ENCODE measurements at places on chromosomes 2 and 18.

GRCh38 chr18:77035380-77036187 is 97.0 kb downstream of the MBP start:
- DNase-seq, result no peak

- no peak for DNase-seq
These were observed at the start of gene MYO3B for GRCh38 chr2:170177950-170178781. Gene MYO3B (plus strand): TSS chr2:170178147. CDS start chr2:170178288, 141 bp downstream.

DNA sequence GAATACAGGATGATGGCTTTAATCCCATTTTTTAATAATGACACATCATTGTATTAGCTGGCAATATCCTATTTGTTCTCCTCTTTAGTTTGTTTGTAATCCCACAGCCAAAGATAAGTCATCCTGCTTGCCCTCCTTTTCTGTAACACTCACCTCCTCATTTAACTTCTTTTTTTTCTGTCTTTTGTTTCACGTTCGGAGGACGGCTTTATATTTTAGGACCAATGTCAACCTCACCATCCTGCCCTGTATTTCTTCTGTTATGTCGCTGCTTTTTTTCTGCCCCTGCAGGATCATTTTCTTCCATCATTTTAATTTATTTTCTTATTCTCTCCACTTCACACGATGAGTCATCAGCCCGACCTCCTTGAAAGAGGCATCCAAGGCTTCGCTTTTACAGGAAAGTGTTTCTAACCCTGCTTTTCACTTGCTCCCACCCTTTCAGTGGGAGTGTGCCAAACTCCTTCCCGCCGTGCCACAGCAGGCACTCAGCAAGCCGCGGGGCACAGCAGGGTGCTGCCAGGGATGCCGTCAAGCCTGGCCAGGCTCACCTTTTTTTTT is 11.4 kb downstream of the RAB31 start:
- DNase-seq, result no peak

- DNase-seq, result no peak
These were observed 94.4 kb upstream of the XPO1 start for GRCh38 chr2:61632276-61633169.

DNA sequence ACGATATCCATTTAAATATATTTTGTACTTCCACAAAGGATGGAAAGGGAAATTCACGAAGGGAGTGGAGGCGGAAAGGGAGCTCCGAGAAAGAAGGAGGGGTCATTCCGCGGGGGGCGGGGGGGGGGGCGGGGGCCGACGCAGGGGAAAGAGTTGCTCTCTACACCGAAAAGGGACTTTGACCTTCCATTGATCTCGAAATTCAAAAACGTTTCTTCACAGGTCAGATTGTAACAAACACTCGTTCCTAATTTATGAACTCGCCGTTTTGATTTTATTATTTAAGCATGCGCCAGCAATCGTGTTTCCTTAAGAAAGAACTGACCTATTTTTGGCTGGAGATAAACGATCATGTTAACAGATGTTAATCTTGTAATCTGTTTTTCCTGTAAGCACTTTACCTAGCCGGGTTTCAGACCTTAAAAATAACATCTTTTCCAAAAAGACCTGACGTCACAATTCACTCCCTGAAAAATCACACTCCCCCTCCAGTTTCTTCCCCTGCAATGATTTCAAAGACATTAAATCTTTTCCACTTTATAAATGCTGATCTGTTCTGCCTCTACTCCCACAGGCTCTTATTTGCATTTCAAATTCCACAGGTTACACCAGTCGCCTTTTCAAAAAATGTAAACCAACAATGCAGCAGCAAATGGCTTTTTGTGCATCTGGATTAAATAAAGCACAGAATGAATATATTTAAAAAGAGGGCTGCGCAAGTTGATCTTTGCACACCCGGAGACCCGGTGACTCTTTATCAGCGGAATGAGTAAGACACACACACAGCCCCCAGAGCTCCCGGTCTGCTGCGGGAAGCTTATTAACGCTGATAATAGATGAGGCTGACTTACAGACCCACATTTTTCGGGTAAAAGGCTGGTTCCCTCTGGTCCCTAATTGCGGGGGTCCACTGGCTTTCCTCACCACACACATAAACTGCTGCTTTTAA is 1.6 kb downstream of the ZNF516 start:
- DNase-seq, result peak; percentile 79

GRCh38 chr2:205079173-205079572 is 533.9 kb downstream of the PARD3B start:
- no peak for DNase-seq

DNA sequence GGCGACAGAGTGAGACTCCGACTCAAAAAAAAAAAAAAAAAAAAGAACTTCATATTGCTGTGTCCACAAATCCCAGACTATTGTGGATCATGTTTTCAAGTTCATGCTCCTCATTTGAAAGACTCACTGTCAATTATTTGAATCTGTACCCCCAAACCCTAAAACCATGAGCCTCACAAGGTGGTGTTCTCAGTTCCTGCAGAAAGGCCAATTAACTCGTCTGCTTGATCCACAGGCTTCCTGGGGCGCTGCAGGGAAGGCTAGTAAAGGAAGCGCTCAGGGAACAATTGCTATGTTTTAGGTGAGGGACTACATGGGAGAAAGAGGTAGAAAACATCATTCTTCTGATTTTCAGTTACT is 396.8 kb upstream of the NETO1 start:
- no peak for DNase-seq

- no peak for DNase-seq
These were observed 5.1 kb downstream of the B4GALT6 start for GRCh38 chr18:31679133-31679742.

- DNase-seq, result no peak
These were observed 75.2 kb downstream of the TMEFF2 start for GRCh38 chr2:192119536-192119935.

DNA sequence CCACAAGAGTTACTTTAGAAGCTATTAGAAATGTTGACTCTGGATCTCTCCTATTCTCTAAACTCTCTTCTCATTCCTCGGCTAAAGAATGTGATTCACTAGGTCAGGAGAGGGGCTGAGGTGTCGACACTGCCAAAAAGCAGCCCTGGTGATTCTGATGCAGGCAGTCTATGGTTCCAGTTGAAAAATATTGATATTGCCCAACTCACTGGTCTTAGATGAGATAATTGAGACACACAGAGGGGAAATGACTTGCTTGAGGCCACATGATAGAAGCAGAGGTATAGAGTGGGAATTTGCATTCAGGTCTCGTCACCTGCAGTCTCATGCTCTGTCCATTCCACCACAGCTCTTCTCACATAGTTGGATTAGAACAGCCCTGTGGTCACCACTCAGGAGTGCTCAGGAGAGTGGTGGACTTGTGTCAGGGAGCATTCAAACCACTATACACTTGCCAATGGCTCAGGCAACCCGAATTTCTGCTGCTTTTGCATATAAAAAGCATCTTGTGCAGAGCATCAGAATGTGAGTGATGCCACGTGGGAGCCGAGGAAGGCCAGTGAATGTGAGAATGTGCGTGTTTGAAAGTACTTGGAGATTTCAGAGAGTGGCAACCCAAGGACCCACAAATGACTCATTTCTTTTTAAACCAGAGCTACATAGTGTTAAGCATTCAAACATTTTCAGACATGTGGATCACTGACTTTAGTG is 65.1 kb upstream of the CTLA4 start:
- DNase-seq, result no peak

- no peak for DNase-seq
These were observed 27.6 kb upstream of the SOCS6 start for GRCh38 chr18:70261141-70261788.

- peak; percentile 51 for DNase-seq
These were observed 1.6 kb downstream of the CDH2 start for GRCh38 chr18:28175150-28175929.

DNA sequence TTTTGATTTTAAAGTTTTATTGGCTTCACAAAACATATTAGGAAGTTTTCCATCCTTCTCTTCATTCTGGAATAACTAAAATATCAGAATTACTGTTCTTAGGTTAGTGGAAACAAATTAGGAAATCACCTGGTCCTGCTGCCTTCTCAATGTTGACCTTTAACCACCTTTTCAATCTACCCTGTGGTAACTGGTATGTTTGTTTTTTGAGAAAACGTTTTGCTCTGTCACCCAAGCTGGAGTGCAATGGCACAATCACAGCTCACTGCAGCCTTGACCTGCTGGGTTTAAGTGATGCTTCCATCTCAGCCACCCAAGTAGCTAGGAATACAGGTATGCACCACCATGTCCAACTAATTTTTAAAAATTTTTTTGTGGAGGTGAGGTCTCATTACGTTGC is 28.4 kb downstream of the ACYP2 start:
- DNase-seq, result no peak

DNA sequence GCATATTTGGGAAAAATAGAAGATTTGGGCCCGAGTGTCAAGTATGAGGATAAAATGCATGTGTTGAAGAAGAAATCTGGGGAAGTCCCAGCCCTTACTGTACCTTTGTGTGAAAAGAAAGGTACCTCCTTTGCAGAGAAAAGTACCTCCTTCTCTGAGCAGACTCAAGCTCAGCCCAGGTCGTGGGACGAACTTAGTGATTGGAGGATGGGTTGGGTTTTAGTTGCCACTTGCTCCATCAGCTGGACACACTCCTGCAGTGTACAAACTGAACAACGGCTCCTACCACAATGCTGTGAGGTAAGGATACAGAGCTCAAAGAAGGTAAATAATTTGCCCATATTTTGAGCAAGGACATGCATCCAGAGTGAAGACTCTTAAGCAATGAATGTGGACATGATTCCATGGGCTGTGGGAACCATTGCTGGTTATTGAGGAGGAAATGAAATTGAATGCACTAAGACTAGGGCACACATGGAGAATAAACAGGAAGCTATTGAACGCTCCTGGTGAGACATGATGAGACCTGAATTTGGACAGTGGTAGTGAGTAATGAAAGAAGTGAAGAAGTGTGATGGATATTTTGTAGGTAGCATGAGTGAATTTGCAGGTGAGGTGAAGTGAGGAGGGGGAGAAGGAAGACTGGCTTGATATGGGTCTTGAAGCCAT is 49.8 kb upstream of the IL1RL1 start:
- DNase-seq, result no peak

DNA sequence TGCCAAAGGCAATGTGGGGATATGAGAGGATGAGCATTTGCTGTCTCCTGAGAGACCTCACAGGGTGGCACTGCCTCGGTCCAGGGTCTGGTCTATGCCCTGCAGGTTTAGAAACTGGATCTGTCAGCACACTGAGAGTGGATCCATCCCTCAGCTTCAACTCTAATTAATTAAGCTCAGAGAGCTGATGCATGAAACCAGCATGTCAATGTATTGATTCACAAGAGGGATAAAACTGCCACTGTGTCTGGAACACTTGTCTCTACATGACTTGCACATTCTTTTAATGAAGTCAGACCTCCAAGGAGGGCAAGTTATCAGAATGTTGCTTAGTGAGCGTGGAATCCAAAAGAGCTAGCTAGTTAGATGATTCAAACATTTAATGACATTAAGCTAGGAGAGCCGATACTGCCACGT is 22.5 kb upstream of the POLE4 start:
- no peak for DNase-seq

DNA sequence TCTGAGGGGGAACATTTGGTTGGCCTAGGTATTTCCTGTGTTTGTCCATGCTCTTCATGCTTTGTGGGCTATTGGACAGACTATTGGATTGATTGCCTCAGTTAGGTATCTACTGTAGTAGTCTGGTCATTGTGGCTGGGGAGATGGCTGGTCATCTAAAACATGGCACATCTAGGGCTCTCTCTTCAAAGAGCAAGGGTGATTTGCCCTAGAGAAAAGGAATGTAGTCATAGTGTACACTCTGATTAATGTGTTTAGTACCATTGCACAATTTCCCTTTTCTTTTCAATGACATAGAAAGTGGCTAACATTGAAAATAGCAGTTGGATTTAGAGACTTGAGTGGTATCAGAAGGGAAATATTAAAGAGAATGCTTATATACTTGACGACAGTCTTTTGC is 114.3 kb downstream of the LCLAT1 start:
- DNase-seq, result no peak

DNA sequence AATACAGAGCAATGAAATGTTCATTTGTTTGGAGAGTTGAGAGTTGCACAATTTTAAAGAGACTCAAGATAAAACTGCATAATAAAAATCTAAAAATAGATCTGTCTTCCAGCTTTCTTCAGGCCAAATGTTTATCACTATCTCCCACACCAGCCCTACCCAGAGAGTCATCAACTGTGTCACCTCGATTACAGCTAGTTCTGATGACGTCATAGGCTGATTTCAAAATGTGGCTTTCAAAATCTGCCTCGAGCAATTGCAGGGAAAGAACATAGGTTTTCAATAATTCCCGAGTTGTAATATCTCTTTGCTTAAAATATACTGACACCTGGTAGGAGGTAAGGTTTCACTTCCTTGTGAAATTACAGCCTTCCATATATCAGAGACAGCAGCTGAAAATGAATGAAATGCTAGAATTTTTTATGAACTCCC is 677.6 kb upstream of the ID2 start:
- no peak for DNase-seq

DNA sequence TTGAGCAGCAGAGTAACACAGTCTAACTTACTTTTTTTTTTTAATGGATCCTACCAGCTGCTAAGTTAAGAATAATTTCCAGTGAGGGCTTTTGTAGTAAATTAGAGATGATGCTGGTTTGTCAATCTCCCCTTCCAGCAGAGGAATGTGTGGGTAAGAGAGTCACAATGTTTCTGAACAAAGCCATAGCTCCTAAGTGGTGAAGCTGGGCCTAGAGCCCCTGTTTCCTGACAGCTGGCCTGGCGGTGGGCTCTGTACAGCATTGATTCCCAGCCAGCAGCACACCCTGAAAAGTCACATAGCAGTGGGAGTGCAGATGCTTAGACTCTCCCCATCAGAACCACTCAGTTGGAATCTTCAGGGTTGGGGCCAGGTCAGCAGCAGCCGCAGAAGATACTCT is 24.4 kb downstream of the CAPG start:
- no peak for DNase-seq

DNA sequence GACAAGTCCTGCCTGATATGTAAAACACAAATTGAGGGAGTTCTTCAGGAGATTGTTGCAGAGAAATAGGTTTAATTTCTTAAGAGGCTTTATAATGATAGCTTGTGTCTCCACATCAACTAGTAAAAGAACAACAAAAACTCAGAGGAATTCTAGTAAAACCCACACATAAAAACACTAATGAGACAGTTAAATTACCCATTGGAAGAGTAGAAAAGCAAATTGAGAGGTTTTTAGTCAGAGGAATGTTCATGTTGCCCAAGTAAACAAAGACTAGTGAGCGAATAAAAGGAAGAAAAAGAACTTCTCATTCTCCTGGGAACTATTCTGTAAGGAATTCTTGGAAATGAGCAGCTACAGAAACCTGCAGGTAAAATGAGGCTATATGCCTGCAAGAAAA is 330.6 kb downstream of the STK39 start:
- no peak for DNase-seq

- no peak for DNase-seq
These were observed 192.1 kb upstream of the RND3 start for GRCh38 chr2:150679456-150680120.
